Thymus (tissue), 14 donors: ENCODE measurements at places on chromosomes 5 and 9. TPM values are rescaled to one million over a fixed set of nuclear protein-coding genes. Genes with fewer than 3 reads are reported as not detected.

KIF12 gene
- polyA plus RNA-seq = 1.8 TPM

PCDHGC3 gene
- polyA plus RNA-seq = 28.7 TPM

LCN6 gene
- polyA plus RNA-seq = 7.1 TPM

TRAPPC13 gene
- polyA plus RNA-seq = 30.0 TPM

SLC12A2 gene
- 3.8 TPM for polyA plus RNA-seq

DNA sequence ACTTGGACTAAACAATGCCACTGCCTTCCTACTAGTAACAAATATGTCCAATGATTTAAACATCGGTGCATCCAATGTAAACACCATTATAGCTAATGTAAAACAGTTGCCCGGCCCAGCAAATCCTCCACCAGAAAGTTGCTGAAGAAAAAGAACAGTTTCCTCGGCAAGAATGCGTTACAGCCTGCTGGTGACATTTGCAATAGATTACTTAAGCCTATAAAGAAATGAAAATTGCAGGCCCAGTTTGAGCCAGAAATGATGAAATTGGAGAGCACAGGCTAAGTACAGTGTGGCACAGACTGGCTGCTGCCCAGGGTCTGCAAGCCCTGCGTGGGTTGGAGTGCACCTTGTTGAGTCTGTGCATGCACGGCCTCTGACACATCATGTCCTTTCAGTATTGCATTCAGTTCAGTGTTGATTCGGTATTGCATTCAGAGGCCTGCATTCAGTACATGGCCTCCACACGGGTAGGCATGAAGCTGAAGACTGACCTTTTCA is 406.0 kb upstream of the KLF4 start:
- H3K4me3 ChIP-seq = no peak overlapping the region
- H3K36me3 ChIP-seq = no peaks in the 10 kb centered on the region
- DNase-seq = no peak
- H3K27me3 ChIP-seq = no peaks in the 10 kb centered on the region

DNA sequence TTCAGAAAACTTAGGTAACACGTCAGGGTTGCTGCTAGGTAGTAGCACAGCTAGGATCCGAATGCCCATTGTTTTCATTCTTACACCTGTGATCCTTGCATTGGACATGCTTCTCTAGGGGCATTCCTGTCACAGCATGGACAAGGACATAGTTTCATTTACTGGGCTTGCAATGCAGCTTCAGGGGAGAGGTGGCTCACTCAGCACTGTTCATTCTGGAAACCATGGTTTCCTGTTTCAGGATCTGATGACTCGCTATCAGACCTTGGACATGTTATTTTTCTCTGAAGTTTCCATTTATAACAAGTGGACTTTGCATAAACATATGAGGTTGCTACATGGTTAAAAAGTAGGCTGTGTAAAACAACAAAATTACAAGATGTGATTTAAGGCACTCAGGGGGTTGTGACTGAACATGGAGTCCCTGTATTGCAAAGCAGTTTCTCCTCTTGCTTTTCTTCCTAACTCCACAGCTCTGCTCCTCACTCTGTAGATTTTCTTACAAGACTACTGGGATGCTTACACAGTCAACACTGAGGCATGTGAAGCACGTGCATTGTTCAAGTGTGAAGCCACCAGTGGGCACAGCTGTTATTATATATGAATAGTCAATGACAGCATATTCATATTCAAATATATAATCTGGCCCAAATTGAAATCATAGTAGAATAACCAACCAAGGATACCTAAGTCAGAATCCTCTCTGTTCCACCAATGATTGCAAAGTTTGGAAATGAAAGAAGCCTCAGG is 66.1 kb upstream of the STK32A start:
- no peak overlapping the region for H3K27ac ChIP-seq
- H3K4me3 ChIP-seq = no peak overlapping the region
- no peaks in the 10 kb centered on the region for H3K4me1 ChIP-seq
- no peaks in the 10 kb centered on the region for H3K36me3 ChIP-seq
- DNase-seq = no peak
- H3K27me3 ChIP-seq = no peaks in the 10 kb centered on the region
